NCI-H2171 treated with DMSO at 0.1 percent for 48 hours (cell line): ENCODE measurements at places on chromosomes 11 and 22.

DNA sequence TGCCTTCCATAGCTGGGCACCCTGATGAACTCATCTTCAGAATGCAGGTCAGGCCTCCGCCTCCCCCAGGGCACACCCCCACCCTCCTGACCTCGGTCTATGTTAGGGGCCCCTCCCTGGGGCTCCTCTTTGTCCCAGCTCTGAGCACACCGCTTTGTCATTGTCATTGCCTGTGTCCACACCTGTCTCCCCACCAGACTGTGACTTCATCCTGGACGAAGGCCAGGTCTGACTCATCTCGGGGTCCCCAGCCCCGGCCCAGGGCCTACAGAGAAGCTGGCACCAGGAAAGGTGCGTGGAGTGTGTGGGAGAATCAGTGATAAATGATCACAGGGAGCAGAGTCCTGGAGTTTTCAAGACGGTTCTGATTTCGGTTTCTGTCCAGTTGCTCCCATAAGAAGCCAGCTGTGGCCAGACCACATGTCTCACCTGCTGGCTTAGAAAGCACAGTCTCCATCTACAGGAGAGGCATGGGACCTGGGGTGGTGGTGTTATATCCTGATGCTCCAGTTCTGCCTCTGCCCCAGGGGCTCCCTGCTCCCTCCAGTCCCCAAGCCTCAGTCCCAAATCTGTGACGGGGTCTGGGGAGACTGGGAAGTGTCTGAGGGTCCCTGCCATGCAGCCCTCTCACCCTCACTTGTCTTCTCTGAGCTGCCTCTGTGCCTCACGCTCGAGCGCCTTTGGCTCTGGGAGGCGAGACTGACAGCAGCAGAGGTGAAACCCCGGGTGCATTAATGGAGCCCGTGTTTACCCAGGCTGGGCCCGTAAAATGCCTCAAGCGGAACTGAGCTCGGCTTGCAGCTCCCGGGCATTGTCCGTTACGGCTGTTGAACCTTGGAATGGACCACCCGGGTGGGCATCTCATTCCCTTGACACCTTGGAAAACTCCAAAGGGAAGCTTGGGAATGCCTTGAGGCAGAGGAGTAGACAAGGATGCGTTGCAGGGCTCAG is 85.5 kb upstream of the WNT11 start:
- no peak for DNase-seq

- DNase-seq = no peak
Observed at GRCh38 chr11:73596547-73596946, 1.4 kb downstream of the FAM168A start.

DNA sequence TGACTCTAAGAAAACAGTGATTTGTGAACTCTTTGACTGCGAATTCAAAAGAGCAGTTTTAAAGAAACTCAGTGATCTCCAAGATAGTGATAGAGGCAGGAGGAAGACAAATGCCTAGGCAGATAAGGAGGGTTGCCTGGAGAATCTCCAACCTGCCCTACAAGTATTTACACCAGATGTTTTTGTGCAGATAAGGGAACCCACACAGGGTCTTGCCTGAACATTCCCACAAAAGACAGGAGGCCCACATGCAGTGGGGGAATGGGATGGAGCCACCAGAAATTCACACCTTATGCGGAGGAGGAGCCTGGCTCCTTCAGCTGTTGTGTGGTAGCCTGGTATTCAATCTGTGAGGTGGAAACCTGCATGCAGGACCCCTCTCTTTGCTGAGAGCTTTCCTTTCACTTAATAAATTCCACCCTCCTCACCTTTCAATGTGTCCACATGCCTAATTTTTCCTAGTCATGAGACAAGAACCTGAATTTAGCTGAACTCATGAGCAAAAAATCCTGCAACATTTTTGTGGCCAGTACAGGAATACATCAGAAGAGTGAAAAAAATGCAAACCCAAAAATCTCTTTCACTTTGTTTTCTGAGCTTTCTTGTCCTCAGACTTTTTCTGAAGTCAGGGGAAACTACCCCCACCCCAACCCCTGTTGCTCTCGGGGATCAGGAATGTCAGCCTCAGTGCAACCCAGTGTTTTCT is 8.1 kb upstream of the GLYAT start:
- no peak for DNase-seq

- no peak for DNase-seq
Observed at GRCh38 chr22:41341012-41341411, 39.7 kb downstream of the ZC3H7B start.

GRCh38 chr11:121417055-121417551 is 35.0 kb upstream of the SORL1 start:
- DNase-seq = no peak

GRCh38 chr11:95891423-95892170 is 32.3 kb downstream of the MTMR2 start:
- DNase-seq = no peak

- DNase-seq = no peak
Observed at GRCh38 chr11:6895010-6895409, 2.7 kb upstream of the OR2D2 start.

DNA sequence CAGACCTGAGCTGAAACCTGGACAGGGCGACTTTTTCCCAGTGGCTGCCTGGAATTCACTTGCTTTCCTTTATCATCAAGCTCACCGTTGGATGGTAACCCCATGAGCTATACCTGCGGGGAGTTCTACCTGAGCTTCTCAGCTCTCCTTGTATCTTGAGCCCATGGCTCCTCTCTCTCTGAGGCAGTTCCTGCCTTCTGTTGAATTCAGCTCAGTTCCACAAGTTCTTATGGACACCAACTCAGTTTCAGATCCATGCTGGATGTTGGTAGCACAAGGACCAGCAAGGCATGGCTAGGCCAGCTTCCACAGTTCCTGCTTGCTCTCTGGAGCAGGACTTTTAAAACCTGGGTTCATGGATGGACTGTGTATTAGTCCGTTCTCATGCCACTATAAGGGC is 58.3 kb upstream of the AMPD3 start:
- DNase-seq = no peak

- DNase-seq = peak; percentile 13
Observed at GRCh38 chr11:17978553-17979287, 34.1 kb downstream of the SERGEF start.

DNA sequence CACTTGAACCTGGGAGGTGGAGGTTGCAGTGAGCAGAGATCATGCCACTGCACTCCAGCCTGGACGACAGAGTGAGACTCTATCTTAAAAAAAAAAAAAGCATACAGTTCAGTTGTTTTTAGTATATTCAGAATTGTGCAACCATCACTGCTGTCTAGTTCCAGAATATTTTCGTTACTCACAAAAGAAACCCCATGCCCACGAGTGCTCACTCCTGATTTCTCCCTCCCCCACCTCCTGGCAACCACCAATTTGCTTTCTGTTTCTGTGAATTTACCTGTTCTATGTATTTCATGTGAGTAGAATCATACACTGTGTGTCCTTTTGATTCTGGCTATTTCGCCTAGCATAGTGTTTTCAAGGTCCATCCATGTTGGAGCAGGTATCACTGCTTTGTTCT is 24.8 kb downstream of the PTPRJ start:
- no peak for DNase-seq

DNA sequence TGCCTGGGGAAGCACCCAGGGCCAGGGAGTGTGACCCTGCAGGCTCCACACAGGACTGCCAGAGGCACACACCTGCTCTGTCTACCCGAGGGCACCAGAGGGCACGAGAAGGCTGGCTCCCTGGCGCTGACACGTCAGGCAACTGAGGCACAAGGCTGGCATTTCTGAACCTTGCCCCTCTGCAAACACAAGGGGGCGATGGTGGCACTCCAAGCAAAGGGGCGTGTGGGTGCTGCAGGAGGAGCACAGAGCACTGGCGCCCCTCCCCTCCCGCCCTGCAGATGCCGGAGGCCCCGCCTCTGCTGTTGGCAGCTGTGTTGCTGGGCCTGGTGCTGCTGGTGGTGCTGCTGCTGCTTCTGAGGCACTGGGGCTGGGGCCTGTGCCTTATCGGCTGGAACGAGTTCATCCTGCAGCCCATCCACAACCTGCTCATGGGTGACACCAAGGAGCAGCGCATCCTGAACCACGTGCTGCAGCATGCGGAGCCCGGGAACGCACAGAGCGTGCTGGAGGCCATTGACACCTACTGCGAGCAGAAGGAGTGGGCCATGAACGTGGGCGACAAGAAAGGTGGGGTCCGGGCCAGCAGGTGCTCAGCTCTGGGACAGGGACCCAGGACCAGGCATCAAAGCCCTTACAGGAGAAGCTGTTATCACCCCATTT is 20.8 kb upstream of the TXNRD2 start:
- peak; percentile 77 for DNase-seq

- DNase-seq = no peak
Observed at GRCh38 chr11:70859180-70859579, 393.2 kb downstream of the SHANK2 start.

DNA sequence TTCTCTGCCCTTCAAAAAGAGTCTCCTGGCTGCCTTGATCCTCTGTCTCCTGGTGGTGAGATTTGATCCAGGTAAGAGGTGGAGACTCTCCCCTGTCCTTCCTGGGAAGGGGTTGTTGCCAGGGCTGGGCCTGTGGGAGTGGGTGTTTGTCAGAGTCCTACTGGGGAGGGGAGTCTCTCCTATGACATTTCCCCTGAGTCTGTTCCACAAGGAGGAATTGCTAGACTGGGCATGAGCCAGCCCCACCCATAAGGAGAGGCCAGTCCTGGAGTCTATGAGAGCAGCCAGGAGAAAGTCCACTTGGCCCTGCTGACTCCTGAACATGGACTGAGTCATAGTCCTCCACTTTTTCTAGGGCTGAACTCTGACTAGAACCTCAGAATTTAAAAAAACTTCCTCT is 7.4 kb downstream of the PEX26 start:
- DNase-seq = no peak

DNA sequence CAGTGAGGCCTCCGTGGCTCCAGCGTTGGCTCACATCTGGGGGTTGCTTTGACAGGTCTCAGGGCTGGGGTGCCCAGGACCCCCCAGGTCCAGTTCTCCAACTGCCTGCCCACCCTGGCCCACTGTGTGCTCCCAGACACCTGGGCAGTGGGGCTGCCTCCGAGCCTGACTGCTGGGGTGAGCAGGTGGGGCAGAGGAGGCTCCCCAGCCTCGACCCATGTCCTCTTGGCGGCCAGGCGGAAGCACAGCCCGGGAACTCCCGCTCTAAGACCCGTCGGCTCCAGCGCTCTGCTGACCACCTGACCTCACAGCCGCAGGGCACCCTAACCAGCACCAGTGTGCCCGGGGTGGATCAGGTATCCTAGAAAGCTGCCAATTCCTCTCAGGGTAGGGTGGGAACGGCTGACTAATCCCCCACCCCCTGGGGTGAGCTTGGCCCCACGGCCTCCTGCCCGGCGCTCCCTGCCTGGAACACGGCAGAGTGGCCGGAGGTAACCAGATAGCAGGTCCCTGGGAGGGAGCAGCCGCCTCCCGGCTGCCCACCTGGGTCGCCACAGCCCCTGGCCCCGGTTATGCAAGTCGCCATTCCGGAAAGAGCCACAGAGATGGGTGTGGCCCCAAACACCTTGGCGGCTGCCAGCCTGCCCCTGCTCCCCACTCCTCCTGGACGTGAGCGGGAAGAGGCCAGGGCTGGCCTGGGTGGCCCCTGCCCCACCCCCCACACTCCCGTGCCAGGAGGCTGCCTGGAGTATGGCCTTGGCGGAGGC is 19.2 kb upstream of the MUC5B start:
- DNase-seq = no peak

GRCh38 chr22:50660306-50660705 is 12.3 kb upstream of the SHANK3 start:
- DNase-seq = no peak

DNA sequence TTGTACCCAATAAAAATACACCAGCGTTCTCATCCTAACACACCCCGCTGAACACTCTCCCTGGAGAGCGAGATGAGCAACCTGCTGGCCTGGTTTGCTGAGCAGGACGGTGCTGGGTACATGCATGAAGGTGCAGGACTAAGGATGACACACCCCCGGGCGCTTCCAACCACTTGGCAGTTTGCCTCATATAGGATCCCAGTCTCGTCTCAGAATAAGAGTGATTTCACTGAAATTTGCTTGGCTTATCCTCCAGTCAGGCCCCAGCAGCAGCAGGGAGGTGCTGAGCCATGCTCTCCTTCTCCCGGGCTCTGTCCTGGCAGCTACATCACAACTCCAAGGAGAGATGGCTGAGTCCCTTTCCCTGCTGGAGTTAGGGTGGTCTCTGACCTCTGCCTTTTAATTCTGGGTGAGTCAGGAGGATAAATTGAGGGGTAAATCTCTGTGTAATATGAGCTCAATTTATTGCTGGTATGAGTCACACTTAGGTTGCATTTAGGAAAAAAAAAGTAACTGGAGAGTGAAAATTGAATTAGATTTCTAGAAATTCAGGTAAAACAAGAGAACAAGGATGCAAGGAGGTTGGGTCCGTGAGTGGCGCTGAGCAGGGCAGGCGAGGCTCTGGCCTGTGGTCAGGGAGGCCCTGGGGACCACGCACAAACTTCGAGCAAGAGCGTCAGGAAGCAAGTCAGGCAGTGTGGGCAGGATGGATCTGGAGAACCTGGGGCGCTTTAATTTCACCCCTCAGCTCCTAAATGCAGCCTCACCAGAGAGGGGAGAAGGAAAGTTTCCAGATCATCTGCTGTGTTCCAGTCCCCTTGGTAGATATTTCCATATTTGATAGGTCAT is 974.0 kb downstream of the TBC1D22A start:
- DNase-seq = peak; percentile 25

GRCh38 chr11:34940026-34940677 is 23.7 kb downstream of the PDHX start:
- DNase-seq = no peak

DNA sequence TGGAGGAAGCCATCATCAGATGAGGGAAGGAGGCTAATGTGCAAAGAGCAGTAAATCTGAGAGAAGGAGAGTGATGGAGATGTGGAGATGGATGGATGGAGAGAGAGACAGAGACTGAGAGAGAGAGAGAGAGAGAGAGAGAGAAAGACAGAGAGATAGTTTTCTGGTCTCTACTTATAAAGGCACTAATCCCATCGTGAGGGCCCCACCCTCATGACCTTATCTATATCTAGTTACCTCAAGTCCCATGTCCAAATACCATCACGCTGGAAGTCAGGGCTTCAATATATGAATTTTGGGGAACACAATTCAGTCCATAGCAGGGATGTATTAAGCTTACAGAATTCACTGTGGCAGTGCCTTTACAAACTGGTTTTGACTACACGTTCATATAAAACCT is 21.2 kb upstream of the ELF5 start:
- DNase-seq = no peak

GRCh38 chr11:102932678-102933077 is 22.9 kb downstream of the MMP13 start:
- DNase-seq = no peak

GRCh38 chr11:119691701-119692539 is 37.1 kb downstream of the NECTIN1 start:
- peak; percentile 81 for DNase-seq

GRCh38 chr22:33353502-33353901 is 295.3 kb upstream of the SYN3 start:
- no peak for DNase-seq

DNA sequence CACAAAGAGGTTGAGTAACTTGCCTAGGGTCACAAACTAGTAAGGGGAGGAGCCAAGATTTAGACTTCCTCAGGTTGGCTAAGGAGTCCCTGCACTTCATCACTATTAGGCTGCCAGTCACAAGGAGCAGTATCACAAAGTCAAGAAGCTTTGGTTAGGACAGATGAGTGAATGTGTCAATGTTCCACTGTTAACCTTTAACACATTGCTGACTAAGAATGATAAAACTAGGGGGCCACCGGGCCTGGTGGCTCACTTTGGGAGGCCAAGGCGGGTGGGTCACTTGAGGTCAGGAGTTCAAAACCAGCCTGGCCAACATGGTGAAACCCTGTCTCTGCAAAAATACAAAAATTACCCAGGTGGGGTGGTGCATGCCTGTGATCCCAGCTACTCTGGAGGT is 32.0 kb downstream of the TMEM123 start:
- DNase-seq = no peak

GRCh38 chr22:47221840-47222615 is 459.6 kb downstream of the TBC1D22A start:
- DNase-seq = no peak
